T-cell (primary cell): ENCODE measurements at places on chromosomes 6 and 20. TPM values are rescaled to one million over a fixed set of nuclear protein-coding genes. Genes with fewer than 3 reads are reported as not detected.

DNA sequence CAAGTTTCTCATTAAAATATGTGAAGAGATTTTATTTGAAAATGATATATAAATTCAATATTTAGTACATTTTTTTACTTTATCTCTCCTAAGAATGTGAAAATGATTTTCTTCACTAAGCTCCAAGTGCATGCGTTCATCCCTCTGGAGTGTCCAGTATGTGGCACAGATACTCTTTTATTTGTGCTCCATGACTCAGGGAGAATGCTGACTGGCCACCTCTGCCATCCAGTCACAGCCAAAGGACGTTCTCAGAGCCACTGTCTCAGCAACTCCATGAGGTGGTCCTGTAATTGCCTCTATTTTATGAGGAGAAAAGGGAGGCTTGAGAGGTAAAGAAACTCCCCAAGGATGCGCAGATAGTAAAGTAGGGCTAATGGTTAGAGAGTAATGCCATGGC is 58.3 kb downstream of the KAT14 start:
- H3K4me3 ChIP-seq = no peak overlapping the region
- no peaks in the 10 kb centered on the region for H3K27me3 ChIP-seq
- no peaks in the 10 kb centered on the region for H3K4me1 ChIP-seq
- no peak for DNase-seq

GRCh38 chr6:35484921-35485392 is 11.9 kb downstream of the TEAD3 start:
- H3K27ac ChIP-seq = no peak overlapping the region
- H3K27me3 ChIP-seq = peaks cover 3% of the 10 kb centered on the region
- no peak overlapping the region for H3K4me3 ChIP-seq
- H3K4me1 ChIP-seq = no peaks in the 10 kb centered on the region
- no peaks in the 10 kb centered on the region for H3K36me3 ChIP-seq

RGS19 gene
- 51.0 TPM for total RNA-seq

DNA sequence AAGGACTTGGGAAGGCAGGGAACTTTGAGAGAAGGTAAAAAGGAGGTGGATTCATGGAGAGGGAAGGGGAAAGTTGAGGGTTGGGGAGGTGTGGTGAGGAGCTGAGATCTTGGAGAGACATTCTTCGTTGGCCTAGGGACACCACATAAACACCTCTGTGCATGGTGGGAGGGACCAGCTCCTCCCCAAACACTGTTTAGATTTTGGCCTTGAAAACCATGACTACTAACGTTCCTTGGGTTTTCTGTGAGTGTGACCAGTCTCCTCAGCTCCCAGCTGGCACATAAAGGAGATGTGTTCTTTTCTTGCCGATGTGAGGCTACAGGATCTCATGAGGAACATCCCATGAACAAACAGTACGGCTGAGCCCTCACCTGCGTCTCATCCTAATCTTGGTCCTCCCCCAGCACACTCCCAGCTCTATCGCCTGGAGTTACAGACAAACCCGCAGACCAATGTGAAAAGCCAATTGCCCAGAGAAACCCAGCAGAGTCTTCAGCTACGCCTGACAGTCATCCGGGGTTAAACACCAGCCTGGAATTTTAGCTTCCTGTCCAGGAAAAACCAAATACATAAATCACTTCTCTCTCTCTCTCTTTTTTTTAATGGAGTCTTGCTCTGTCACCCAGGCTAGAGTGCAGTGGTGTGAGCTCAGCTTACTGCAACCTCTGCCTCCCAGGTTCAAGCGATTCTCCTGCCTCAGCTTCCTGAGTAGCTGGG is 22.0 kb upstream of the DDR1 start:
- no peaks in the 10 kb centered on the region for H3K4me1 ChIP-seq
- DNase-seq = no peak
- no peak overlapping the region for H3K27ac ChIP-seq

MUC22 gene
- total RNA-seq = not detected

MYLK2 gene
- total RNA-seq = not detected

DNA sequence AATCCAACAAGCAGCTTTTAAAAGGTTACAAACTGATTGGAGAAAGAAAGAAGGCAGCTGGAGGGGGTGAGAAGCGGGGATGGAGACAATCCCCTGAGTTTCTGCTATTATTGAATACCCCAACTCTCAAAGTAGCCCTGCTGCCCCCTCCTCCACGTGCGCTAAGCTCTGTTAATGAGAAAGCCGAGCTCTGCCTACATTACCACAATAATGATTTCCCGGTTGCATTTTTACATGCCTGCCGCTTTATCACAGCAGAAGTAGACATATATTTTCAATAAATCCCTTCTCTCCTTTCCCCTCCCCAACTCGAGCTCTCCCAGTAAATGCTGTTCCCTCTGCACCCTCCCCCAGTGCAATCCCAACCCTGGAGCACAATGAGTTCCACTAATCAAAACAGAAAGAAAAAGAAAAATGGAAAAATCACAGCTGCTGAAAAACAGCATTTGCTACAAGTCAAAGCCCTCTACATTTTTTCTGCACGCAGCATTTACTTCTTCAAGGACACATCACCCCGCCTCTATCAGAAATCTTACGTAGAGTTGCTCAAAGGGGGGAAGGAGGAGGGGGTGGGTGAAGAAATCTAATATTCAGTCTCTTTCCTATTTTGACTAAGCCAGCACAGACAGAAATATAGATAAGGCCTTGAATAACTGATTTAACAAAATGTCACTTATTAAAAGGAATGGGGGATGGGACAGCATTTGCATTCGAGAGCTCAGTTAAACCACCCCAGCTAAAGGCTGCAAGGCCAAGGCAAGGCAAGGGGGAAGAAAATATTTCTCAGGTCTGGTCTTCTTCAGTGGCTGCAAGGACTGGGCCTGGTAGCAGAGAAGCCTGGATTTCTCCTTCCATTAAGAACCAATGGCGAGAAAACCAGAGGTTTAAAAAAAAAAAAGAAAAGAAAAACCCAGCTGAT is 10.7 kb downstream of the TRERF1 start:
- H3K36me3 ChIP-seq = no peaks in the 10 kb centered on the region
- DNase-seq = no peak
- peak overlapping the region; percentile 20 for H3K27ac ChIP-seq
- no peaks in the 10 kb centered on the region for H3K27me3 ChIP-seq
- H3K4me1 ChIP-seq = peaks cover 8% of the 10 kb centered on the region

EYS gene
- not detected for total RNA-seq

GRCh38 chr6:5728351-5729079 is 278.2 kb downstream of the NRN1 start:
- no peaks in the 10 kb centered on the region for H3K27me3 ChIP-seq
- peaks cover 4% of the 10 kb centered on the region for H3K4me1 ChIP-seq
- H3K27ac ChIP-seq = no peak overlapping the region
- H3K36me3 ChIP-seq = no peaks in the 10 kb centered on the region
- DNase-seq = no peak
- H3K4me3 ChIP-seq = no peak overlapping the region

- no peaks in the 10 kb centered on the region for H3K27me3 ChIP-seq
- no peaks in the 10 kb centered on the region for H3K36me3 ChIP-seq
- H3K4me3 ChIP-seq = no peak overlapping the region
- peak overlapping the region; percentile 84 for H3K27ac ChIP-seq
- no peak for DNase-seq
Observed at GRCh38 chr6:136761227-136761922, 30.9 kb downstream of the MAP3K5 start.

DNA sequence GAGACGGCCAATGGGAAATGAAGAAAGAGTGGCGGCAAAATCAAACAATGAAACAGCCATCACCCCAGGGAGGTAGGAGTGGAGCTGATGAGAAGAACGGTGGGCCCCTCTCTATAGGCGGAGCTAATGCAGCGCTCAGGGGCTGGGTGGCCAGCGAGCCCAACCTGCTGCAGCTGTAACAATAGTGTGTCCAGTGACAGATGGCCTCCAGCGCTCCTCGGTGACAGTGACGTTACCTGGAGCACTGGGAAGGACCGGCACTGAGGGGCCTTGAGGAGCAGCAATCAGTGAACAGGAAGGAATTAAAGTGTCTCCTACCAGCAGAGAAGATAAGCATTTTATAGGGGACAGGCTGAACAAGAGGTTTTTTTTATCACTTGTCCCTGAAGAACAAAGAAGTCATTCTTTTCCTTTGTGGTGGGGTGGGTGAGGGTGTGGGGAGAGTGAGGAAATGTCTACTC is 81.6 kb downstream of the FOXA2 start:
- no peak overlapping the region for H3K27ac ChIP-seq
- H3K4me1 ChIP-seq = no peaks in the 10 kb centered on the region
- no peak for DNase-seq
- no peak overlapping the region for H3K4me3 ChIP-seq

GLP1R gene
- 0.07 TPM for total RNA-seq

TRIM26 gene
- total RNA-seq = 46.4 TPM

GRCh38 chr6:21375151-21376116 is 218.1 kb upstream of the SOX4 start:
- no peak overlapping the region for H3K4me3 ChIP-seq
- DNase-seq = no peak
- H3K36me3 ChIP-seq = no peaks in the 10 kb centered on the region
- no peak overlapping the region for H3K27ac ChIP-seq

EGFL8 gene
- total RNA-seq = 13.9 TPM

TBXT gene
- total RNA-seq = not detected
